ENCODE measurements at places on chromosomes 13 and 19.

DNA sequence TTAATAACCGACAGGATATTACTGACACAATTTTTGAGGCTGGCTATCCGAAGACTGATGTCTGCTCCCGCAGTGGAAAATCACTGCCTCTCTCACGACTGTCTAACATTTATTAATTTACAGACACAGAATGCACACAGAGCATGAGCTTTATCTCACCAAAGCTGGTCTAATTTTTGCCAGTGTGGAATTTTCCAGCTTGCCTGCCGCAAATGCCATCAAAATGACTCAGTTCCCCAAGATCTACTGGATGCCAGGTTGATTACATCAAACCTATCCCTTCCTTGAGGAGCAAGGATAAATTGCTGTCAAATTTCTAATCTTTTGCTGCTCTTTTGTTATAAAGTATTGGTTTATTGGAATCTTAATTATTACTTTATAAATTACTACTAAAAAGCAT, 1775.1 kb upstream of the PCDH20 start:
- no peak for DNase-seq

- DNase-seq = no peak
Observed at GRCh38 chr19:3397266-3398022, 31.1 kb downstream of the NFIC start.

GRCh38 chr13:41905600-41906254, 55.2 kb downstream of the VWA8 start:
- no peak for DNase-seq

DNA sequence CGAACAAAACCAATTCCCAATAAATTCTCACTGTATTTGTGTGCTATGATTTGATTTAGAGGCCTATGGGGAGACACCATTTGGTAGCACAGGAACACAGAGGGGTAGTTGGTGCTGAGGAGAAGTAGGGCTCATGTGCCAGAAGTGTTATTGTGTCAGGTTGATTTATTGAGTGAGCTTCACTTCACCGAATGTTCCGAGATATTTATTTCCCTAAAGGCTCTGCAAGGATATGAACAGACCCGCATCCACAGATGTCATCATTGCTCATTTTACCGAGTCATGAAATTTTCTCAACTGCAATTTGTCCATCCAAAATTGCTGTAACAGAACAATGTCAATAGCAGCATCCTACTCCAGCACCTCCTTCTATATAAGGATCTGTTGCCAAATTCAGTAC, 69.5 kb downstream of the DACH1 start:
- no peak for DNase-seq

GRCh38 chr13:84662491-84662890, 780.2 kb upstream of the SLITRK1 start:
- no peak for DNase-seq

DNA sequence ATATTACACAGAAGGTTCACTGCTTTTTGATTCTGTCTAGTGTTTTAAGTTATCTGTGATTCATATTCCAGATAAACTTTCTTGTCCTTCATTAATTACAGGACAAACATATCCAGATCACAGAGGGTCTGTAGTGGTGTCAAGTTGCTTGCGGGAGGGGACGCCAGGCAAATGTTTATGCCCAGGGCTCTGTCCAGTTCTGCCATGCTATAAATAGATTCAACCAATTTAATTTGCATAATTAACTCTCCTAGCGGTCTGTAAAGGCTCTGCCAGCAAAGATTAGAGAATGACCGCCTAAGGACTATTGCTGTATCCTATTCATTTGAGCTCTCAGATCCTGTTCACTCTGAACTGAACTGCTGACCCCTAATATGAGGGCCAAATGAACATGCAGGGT, 59.7 kb upstream of the TRPC4 start:
- no peak for DNase-seq

DNA sequence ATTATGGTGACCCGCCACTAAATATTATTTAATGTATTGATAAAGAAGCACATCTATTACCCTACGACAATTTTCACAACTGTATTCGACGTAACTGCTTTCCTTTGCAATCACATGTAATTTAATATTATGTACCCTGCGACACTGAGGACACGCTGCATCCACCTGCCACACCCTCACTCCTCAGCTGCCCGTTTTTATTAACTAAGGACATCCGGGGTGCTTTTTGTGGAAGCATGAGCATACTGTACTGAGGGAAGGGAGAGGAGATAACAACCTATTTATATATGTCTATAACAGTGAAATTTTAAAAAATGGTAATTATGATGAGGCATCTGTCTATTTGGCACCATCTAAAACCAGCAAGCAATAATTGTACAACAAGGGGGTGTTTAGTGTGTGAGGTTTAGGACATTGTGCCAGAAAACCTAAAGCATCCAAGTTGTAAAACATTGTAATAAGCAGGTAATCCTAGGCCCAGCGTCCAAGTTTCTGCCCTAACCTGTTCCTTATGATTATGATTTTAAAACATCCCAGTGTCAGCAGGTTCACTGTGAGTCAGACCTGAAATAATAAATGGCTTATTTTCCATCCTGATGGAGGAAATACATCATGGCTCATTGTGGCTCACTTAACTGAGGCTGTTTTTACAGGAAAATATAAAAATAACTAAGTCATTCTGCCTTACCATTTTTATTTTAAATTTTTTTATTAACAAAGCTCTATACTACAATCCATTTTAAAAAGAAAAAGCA, 56.3 kb downstream of the FOXO1 start:
- no peak for DNase-seq

- DNase-seq = peak; percentile 75
Observed at GRCh38 chr13:99237981-99238662, 20.1 kb downstream of the GPR18 start.

DNA sequence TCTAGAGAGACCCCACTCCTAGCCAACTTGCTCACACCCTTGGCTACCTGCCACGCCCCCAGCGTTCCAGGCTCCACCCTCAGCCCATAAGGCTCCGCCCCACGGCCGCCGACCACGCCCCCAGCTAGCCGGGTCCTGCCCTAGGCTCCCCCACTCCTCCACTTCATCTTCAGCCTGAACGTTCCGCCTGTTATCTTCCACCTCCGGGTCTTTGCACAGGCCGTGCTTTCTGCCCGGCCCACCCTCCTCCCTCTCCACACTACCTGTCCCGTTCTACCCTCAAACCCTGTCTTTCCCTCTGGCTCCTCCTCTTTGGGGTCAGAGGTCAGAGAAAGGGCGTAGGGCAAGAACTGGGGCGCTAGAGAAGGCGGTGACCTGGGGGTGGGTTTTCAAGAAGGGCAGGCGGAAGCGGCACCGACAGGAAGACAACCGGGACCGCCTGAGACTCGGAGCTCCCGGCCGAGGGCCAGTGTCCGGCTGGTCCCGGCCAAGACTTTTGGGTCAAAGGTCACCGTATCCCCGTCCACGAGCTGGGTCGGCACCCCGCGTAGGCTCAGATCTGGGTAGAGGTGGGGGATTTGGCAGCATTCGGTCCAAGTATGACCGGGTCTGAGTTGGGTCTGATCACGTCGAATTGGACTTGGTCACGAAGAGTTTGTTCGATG, 2.2 kb downstream of the PDE4C start:
- peak; percentile 72 for DNase-seq

GRCh38 chr13:38880397-38880796, 110.2 kb downstream of the STOML3 start:
- no peak for DNase-seq

- peak; percentile 95 for DNase-seq
Observed at GRCh38 chr19:29665215-29665825, at the start of gene PLEKHF1. PLEKHF1 (plus strand) TSS chr19:29665461; CDS start chr19:29673840, 8,379 bp downstream.

GRCh38 chr13:28128926-28129325, 9.4 kb upstream of the PAN3 start:
- no peak for DNase-seq
